ENCODE measurements at places on chromosomes 4 and X.

GRCh38 chr4:73929278-73929677 lies 52.5 kb downstream of the PF4 start:
- no peak for DNase-seq

- no peak for DNase-seq
These were observed 611.2 kb downstream of the PPP4R3C start for GRCh38 chrX:26851981-26852380.

DNA sequence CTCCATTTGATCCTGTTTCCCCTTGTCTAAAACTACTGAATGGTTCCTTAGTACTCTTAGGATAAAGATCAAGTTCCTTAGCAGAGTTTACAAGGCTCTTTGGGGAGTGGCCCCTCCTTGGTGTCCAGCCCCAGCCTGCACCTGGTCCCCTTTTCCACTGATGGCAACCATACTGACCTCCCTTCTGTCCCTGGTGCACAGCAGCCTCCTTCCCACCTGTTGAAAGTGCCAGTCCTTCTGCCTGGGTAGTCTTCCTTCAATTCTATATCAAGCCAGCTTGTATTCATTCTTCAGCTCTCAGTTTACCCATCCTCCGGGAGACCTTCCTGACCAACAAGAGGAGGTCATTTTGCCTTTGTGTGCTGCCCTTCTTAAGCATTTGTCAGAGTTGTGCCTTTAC lies 30.4 kb upstream of the NMU start:
- no peak for DNase-seq

GRCh38 chr4:76219299-76220055 lies 5.9 kb upstream of the SCARB2 start:
- DNase-seq = no peak

DNA sequence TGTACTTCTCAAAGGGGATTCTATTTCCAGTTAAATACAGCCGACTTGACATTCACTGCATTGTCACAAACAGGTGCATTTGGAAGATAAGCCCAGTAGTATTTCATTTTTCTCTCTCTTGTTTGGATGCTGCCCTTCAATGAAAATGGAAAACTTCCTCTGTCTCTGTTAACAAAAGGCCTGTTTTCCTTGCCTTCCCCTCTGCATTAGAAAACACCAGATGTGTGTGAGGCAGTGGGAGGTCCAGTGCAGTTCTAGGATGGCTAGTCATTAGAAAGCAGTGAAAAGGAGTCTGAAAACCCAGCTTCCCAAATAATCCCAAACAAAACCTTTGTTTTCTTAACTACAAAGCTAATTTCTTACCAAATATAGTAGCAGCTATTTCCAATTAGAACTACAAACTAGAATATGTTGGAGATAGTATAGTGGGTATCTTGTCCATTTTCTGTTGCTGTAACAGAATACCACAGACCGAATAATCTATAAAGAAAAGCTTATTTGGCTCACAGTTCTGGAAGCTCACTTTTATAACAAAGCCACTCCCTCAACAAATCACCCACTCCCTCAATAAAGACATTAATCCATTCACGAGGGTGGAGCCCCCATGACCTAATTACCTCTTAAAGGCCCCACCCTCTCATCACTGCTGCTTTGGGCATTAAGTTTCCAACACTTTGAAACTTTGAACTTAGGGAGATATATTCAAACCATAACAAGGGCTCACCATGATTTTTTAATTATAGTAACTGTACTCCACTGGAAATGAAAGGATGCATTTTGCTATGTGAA lies 452.1 kb upstream of the RPS6KA3 start:
- DNase-seq = no peak

DNA sequence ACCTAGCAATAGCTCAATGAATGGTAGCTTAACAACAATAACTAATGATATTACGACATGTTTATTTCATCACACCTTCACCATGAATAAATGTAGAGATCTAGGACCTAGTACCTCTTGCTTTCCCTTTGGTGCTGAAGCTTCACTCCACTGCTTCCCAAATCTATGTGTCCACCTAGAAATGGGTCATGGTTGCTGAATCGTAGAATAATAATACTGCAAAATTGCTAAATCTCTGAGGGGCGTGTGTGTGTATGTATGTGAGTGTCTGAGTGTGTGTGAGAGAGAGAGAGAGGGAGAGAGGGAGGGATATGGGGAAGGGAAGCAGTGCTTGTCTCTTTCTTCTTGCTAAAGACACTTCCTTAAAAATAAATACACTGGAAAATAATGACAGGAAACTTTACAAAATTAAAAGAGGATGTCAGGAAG lies 109.3 kb upstream of the BMP2K start:
- no peak for DNase-seq

- DNase-seq = no peak
These were observed 9.5 kb downstream of the USP11 start for GRCh38 chrX:47242321-47242720.

GRCh38 chr4:4387531-4388310 lies 819 bp downstream of the NSG1 start:
- DNase-seq = no peak

DNA sequence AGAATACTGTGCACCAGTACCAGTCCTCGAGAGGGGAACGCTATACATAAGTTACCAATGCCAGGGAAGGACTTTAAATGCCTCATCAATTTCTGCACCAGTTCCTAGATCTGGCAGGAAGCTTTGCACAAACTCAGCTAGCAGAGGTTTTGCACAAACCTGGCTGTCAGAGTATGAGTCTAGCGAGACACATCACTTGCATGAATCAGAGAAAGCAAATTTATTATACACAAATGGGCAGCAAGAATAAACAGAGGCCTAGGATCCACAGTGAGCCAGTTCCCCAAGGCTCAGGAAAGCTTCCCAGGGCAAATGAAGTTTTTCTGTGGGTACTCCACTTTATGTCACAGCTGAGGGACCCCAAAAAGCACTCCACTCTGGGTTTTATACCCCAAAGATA lies 523.5 kb downstream of the CFAP47 start:
- DNase-seq = no peak

GRCh38 chrX:39842281-39842973 lies 255.3 kb downstream of the BCOR start:
- no peak for DNase-seq

GRCh38 chr4:3532751-3533422 lies 665 bp upstream of the LRPAP1 start:
- no peak for DNase-seq

GRCh38 chr4:74473155-74473811 lies 28.3 kb downstream of the AREG start:
- DNase-seq = no peak

DNA sequence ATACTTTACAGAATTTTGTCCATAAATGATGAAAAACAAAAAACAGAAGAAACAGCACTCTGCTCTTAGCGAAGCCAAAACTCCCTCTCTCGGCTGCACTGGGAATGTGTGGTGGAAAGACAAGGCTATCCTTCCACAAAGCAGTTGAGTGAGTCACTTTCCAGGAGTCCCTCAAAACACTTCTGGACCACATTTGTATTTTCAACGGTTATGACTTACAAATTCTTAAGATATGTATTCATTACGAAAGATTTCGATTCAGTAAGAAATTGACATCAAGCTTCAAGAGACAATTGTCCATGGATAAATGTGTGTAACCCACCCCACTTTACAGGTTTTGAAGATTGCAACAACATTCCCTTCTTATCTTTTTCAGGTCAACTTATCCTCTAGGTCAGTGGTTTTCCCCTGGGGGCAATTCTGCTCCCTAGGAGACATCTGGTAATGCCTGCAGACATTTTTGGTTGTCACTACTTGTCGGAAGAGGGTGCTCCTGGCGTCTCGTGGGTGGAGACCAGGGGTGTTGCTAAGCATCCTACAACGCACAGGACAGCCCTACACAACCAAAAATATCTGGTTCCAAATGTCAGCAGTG lies 66.7 kb upstream of the MTNR1A start:
- DNase-seq = no peak

GRCh38 chr4:84852081-84852480 lies 114.4 kb downstream of the WDFY3 start:
- DNase-seq = no peak

DNA sequence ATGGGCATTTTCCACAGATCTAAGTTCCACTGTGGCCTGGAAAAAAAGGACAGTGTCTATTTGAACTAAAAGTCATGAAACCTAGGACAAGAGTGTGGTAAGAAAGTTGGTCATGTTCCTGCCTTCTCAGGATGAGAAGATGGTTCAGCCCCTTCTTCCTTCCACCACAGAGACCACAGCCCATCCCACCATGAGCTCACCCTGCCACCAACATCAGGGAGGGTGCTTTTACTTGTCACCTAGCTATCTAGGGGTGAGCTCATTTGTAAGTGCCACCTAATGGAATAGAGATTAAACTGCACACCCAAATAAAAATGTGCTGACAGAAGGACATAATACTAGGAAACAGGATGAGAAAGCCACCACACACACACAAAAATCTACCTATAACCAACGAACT lies 235.9 kb downstream of the SPIN4 start:
- no peak for DNase-seq

DNA sequence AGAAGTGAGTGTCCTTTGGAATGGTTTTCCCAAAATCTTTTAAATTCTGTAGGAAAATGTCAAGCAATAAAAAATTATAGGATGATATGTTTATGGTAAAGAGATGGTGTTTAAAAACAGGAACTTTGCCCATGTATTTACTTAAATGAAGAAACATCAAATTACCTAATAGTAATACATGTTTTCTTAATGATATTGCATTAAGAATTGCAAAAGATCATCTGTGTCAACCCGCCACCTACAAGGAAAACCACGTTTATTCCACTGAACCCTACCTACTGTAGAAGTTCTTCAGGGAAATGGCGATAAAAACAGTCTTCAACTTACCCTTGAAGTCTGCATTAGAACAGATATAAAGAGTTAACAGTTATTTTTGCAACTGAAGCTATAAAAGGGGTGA lies 67.2 kb upstream of the NDP start:
- DNase-seq = no peak

GRCh38 chr4:139875411-139875825 lies 209.8 kb downstream of the MGST2 start:
- no peak for DNase-seq

GRCh38 chrX:152895724-152896420 lies 2.0 kb upstream of the ZNF185 start:
- DNase-seq = no peak

GRCh38 chr4:87375719-87376291 lies 15.2 kb downstream of the HSD17B11 start:
- DNase-seq = no peak

GRCh38 chrX:11397680-11398079 lies 104.5 kb downstream of the AMELX start:
- no peak for DNase-seq

DNA sequence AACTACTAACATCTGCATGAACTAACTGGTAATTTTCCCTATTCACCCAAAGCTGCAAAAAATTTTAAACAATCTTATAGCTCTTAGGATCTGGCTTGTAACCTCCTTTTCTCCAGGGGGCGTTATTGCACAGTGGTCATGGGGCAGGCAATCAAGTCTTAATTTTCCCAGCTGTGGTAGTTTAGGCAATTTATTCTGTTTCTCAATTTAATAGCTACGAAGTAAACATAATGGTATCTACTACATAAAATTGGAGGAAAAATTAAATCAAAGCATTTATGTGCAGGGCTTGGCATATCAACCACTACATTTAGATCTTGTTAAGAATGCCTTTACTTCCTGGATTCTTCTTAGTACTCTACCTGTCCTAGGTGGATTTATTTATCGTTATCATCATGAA lies 137.4 kb upstream of the GUCY1A1 start:
- no peak for DNase-seq

GRCh38 chr4:82785611-82786400 lies 12.8 kb downstream of the SCD5 start:
- DNase-seq = no peak

- no peak for DNase-seq
These were observed 13.7 kb downstream of the CTAG1A start for GRCh38 chrX:154598656-154599055.

GRCh38 chr4:66943112-66943511 lies 602.2 kb downstream of the CENPC start:
- DNase-seq = no peak

- DNase-seq = no peak
These were observed 7.2 kb downstream of the GSTCD start for GRCh38 chr4:105715692-105716278.

GRCh38 chrX:148672517-148672916 lies 172.1 kb downstream of the AFF2 start:
- DNase-seq = no peak

GRCh38 chr4:109735566-109736365 lies 5.9 kb upstream of the PLA2G12A start:
- no peak for DNase-seq

DNA sequence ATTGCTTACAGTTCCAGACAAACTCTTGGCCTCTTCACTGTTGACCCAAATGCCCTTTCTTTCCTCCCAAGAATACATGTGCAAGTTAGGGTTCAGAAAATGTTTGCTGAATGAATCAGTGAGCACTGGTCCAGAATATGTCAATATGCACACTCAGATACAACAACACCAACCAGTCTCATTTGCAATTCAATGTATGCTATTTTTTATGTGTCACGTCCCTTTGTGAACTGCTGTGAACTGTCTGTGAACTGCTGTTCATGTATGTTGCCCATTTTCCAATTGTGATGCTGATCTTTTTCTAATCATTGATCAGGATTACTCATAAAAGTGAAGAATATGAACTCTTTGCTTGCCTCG lies 17.8 kb downstream of the GAB3 start:
- DNase-seq = no peak

DNA sequence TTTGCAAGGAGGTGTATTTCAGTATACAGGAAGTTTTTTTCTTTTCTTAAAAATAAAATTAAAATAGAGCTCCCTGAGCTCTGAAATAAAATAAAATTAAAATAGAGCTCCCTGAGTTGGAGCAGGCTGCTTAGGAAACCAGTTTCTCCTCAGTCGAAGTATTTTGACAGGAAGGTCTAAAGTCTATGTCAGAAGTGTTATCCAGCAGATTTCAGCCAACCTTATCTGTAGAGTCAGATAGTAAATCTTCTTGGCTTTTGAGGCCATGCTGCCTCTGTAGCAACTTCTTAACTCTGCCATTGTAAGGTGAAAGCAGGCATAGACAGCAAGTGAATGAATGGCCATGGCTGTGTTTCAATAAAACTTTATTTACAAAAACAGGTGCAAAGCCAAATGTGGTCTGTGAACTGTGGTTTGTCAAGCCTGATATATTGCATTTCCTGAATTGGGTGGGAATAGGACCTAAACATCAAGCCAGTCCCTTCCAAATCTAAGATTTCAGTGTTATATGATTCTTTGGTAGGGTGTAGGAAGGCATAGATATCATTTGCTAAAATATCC lies 9.5 kb upstream of the KLKB1 start:
- DNase-seq = no peak

- DNase-seq = no peak
These were observed 7.4 kb downstream of the HNRNPH2 start for GRCh38 chrX:101415180-101416145.

DNA sequence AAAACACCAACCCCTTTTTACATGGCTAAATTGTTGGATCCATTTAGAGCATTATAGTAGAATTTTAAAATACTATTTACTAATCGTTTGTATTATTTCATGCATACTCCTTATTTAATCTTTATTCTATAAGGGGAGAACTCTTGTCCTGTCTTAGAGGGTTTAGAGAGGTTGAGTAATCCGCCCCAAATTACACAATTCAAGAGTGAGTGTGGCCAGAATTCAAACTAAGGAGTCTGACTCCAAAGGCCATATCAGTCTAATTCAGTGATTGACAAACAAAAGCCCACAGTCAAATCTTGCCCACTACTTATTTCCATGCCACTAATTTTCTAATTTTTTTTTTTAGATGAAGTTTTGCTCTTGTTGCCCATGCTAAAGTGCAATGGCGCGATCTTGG lies 33.7 kb upstream of the NEIL3 start:
- no peak for DNase-seq
